ENCODE measurements at places on chromosomes 5 and 9. TPM values are rescaled to one million over a fixed set of nuclear protein-coding genes. Genes with fewer than 3 reads are reported as not detected.

GRCh38 chr9:95218773-95219172 lies 98.7 kb downstream of the FANCC start:
- H3K4me1 ChIP-seq: no peaks in the 10 kb centered on the region
- no peaks in the 10 kb centered on the region for H3K36me3 ChIP-seq
- H3K27ac ChIP-seq: no peak overlapping the region
- no peaks in the 10 kb centered on the region for H3K27me3 ChIP-seq
- no peak for DNase-seq
- no peak overlapping the region for H3K4me3 ChIP-seq

DAPK1 gene
- 40.3 TPM for total RNA-seq

BHMT2 gene
- 6.4 TPM for total RNA-seq

- no peak for DNase-seq
- H3K4me1 ChIP-seq: no peaks in the 10 kb centered on the region
- H3K27me3 ChIP-seq: no peaks in the 10 kb centered on the region
- H3K36me3 ChIP-seq: no peaks in the 10 kb centered on the region
- H3K4me3 ChIP-seq: no peak overlapping the region
Observed at GRCh38 chr5:138648841-138649240, 73.6 kb upstream of the HSPA9 start.

HRCT1 gene
- not detected for total RNA-seq

DNA sequence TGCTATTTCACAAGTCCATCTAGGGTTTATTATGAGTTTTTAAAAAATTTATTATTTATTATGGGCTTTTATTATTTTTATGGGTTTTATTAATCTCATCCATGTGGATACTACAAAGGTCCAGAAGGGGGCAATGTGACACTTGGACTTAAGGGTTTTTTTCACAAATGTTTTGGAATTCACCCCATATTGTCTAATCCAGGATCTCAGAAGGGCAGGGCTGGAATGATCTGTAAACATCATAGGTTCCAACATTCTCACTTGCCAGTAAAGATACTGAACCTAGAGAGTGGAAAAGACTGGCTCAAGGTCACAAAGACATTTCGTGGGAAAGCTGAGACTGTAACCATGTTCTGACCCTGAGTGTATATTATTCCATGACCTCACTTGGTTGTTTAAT lies 35.6 kb downstream of the NIM1K start:
- no peak for DNase-seq
- H3K27ac ChIP-seq: no peak overlapping the region
- no peaks in the 10 kb centered on the region for H3K4me1 ChIP-seq
- no peaks in the 10 kb centered on the region for H3K27me3 ChIP-seq
- H3K36me3 ChIP-seq: no peaks in the 10 kb centered on the region

GRCh38 chr9:88658311-88658822 lies 123.4 kb downstream of the NXNL2 start:
- peaks cover 5% of the 10 kb centered on the region for H3K4me1 ChIP-seq
- no peak overlapping the region for H3K4me3 ChIP-seq
- no peaks in the 10 kb centered on the region for H3K27me3 ChIP-seq
- H3K27ac ChIP-seq: no peak overlapping the region

DNA sequence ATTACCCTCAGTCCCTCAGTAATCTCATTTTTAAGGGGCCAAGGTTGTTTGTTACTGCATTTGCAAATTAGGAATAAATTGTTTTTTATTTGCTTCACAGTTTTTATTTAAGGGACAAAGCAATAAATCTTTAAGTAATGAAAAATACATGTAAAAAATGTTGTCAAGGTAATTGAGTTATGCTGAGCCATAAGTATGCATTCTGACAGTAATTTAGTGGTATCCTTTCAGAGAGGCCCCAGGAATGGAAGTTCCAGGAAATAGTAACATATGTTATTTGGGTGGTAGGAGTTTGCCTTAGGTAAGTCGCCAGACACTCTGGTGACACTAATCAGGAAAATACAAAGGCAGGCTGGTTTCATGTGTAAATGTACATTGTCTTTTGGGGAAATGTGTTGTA lies 1787.9 kb upstream of the WWC1 start:
- no peak overlapping the region for H3K27ac ChIP-seq
- H3K4me3 ChIP-seq: no peak overlapping the region
- no peaks in the 10 kb centered on the region for H3K36me3 ChIP-seq
- H3K27me3 ChIP-seq: no peaks in the 10 kb centered on the region

GRCh38 chr9:89605465-89606048 lies 745 bp downstream of the GADD45G start:
- H3K36me3 ChIP-seq: no peaks in the 10 kb centered on the region
- peak; percentile 85 for DNase-seq
- peak overlapping the region; percentile 80 for H3K4me3 ChIP-seq
- H3K27me3 ChIP-seq: no peaks in the 10 kb centered on the region

SMIM15 gene
- 22.3 TPM for total RNA-seq

DNA sequence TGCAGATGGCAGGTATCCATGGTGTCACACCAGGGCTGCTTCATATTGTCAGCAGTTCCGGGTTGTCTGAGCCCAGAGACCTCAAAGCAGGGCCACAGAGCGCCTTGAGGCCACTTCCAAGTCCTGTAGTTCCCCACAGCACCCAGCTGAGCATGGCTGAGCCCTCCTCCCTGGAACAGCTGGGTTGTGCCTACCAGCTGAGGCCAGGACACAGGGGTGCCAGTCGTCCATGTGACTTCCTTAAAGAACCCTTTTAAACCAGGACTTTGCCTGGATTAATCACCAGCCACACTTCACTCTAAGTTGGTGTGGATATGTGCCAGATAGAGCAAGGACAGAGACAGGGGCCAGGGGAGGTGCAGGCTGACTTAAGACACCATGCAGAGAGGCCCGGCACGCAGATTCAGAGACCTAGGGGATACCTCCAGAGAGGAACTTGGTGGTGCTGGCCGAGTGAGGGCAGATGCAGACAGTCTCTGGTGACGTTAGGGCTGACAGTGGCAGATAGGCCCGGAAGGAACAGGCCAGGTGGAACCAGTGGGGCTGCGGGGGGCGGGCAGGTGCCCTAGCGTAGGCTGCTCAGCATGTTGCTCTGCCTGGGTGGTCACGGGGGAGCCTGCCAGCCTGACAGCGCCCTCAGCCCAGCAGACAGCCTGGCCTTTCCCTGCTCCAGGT lies 142.7 kb downstream of the CACNA1B start:
- no peak overlapping the region for H3K4me3 ChIP-seq
- H3K36me3 ChIP-seq: no peaks in the 10 kb centered on the region
- peaks cover 5% of the 10 kb centered on the region for H3K4me1 ChIP-seq
- H3K27ac ChIP-seq: no peak overlapping the region
- H3K27me3 ChIP-seq: peaks cover 55% of the 10 kb centered on the region

GRCh38 chr5:136853971-136854370 lies 488.6 kb upstream of the TRPC7 start:
- H3K27me3 ChIP-seq: no peaks in the 10 kb centered on the region
- no peak overlapping the region for H3K4me3 ChIP-seq
- H3K36me3 ChIP-seq: no peaks in the 10 kb centered on the region
- H3K27ac ChIP-seq: no peak overlapping the region
- no peaks in the 10 kb centered on the region for H3K4me1 ChIP-seq

DNA sequence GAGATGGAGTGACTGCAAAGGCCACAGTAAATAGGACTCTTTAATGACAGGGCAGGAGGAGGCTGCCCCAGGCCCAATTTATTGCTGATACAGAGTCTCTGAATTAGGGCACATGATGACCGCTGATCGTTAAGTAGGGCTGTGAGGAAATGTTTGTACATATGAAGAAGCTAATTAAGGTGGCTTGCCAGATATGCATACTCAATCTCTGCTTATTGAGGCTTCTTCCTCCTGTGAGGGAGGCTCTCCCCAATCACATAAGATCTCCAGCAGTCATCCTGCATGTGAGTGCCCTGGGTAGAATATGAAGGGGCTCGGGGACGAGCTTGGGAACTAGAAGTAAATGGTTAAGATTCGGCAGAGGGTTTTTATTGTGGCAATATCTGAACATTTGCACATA lies 8.2 kb upstream of the CD180 start:
- H3K27me3 ChIP-seq: no peaks in the 10 kb centered on the region
- peaks cover 53% of the 10 kb centered on the region for H3K4me1 ChIP-seq
- H3K27ac ChIP-seq: no peak overlapping the region
- H3K4me3 ChIP-seq: no peak overlapping the region

SPATA31D4 gene
- total RNA-seq: not detected

DNA sequence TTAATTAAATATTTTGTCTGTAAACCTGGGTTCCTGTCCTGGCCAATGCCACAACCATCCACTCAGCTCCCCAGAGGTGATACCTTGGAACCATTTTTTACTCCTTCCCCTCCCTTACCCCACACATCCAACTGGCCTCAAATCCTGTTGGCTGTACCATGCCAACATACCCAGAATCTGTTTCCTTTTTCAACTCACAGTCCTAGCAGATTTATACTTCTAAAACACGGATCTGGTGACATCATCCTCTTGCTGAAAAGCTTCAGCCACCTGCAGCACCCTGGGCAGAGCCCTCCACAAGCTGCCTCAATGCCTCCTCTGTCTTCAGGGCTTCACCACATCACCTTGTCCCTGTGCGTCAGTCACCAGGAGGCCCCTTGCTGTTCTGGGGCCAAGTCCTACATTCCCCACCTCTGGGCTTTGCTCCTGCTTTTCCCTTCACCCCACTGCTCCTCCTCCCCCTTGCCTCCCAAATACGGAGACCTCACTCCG lies 14.9 kb downstream of the SEMA6A start:
- H3K4me3 ChIP-seq: no peak overlapping the region
- H3K27ac ChIP-seq: no peak overlapping the region
- DNase-seq: no peak
- H3K4me1 ChIP-seq: no peaks in the 10 kb centered on the region

GRCh38 chr5:38608874-38609273 lies 52.4 kb upstream of the LIFR start:
- peaks cover 45% of the 10 kb centered on the region for H3K4me1 ChIP-seq
- no peaks in the 10 kb centered on the region for H3K36me3 ChIP-seq
- H3K27me3 ChIP-seq: no peaks in the 10 kb centered on the region
- H3K27ac ChIP-seq: peak overlapping the region; percentile 62
- no peak for DNase-seq

DNA sequence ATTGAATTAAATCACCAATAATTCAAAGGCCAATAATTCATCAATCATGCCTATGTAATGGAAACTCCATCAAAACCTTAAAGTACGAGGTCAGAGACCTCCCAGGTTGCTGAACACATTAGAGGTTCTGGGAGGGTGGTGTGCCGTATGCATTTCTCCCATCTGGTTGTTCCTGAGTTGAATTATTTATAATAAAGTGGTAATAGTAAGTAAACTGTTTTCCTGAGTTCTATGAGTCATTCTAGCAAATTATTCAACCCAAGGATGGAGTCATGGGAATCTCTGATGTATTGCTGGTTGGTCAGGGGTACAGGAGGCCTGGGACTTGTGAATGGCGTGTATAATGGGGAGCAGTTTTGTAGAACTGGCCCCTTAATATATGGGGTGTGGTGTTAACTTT lies 191.7 kb downstream of the CARTPT start:
- no peak for DNase-seq
- H3K4me1 ChIP-seq: peaks cover 13% of the 10 kb centered on the region
- no peak overlapping the region for H3K4me3 ChIP-seq
- no peaks in the 10 kb centered on the region for H3K36me3 ChIP-seq
- no peaks in the 10 kb centered on the region for H3K27me3 ChIP-seq

DNA sequence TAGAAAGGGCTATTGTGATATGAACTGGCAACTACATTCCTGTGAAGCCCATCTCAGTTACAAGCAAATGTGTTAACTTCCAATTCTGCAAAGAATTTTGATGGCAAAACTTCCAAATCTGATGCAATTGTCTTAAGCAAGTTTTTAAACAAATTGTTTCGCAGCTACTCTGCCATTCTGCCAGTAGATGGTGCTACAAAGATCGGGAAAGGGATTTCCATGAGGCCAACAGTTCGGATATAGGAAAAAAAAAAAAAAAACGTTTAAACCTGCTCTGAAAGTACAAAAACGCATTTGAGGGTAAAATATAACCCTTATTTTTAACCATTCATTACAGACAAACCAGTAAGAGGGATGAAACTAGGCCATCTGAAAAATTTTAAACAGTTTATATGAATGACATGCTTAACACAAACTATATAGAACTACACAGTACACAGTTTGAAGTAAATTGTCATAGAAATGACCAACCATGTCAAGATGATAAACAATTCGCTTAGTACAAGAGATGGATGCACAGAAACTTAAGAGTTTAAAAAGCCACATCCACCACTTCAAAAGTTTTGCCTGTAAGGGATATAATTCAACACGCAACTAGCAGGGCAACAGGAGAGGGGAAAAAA lies 2.2 kb downstream of the HNRNPA0 start:
- no peaks in the 10 kb centered on the region for H3K27me3 ChIP-seq
- peak; percentile 87 for DNase-seq
- H3K27ac ChIP-seq: peak overlapping the region; percentile 98
- peaks cover 53% of the 10 kb centered on the region for H3K4me1 ChIP-seq

- no peaks in the 10 kb centered on the region for H3K4me1 ChIP-seq
- no peaks in the 10 kb centered on the region for H3K36me3 ChIP-seq
- no peaks in the 10 kb centered on the region for H3K27me3 ChIP-seq
Observed at GRCh38 chr9:13990331-13990730, 323.6 kb downstream of the NFIB start.

GRCh38 chr5:76104027-76104426 lies 20.8 kb downstream of the SV2C start:
- no peaks in the 10 kb centered on the region for H3K27me3 ChIP-seq
- no peak overlapping the region for H3K27ac ChIP-seq
- peak; percentile 44 for DNase-seq
- H3K4me3 ChIP-seq: no peak overlapping the region
- H3K4me1 ChIP-seq: no peaks in the 10 kb centered on the region

- no peaks in the 10 kb centered on the region for H3K36me3 ChIP-seq
- no peak overlapping the region for H3K4me3 ChIP-seq
- H3K27ac ChIP-seq: no peak overlapping the region
- no peak for DNase-seq
- no peaks in the 10 kb centered on the region for H3K27me3 ChIP-seq
Observed at GRCh38 chr9:135579356-135579755, 17.8 kb downstream of the PAEP start.

CDHR2 gene
- 9.8 TPM for total RNA-seq

GRCh38 chr9:93061260-93061751 lies 2.8 kb downstream of the SUSD3 start:
- peak overlapping the region; percentile 58 for H3K27ac ChIP-seq
- no peak for DNase-seq
- H3K27me3 ChIP-seq: no peaks in the 10 kb centered on the region
- H3K4me3 ChIP-seq: no peak overlapping the region
- peaks cover 50% of the 10 kb centered on the region for H3K4me1 ChIP-seq
- no peaks in the 10 kb centered on the region for H3K36me3 ChIP-seq

SMIM33 gene
- not detected for total RNA-seq

DNA sequence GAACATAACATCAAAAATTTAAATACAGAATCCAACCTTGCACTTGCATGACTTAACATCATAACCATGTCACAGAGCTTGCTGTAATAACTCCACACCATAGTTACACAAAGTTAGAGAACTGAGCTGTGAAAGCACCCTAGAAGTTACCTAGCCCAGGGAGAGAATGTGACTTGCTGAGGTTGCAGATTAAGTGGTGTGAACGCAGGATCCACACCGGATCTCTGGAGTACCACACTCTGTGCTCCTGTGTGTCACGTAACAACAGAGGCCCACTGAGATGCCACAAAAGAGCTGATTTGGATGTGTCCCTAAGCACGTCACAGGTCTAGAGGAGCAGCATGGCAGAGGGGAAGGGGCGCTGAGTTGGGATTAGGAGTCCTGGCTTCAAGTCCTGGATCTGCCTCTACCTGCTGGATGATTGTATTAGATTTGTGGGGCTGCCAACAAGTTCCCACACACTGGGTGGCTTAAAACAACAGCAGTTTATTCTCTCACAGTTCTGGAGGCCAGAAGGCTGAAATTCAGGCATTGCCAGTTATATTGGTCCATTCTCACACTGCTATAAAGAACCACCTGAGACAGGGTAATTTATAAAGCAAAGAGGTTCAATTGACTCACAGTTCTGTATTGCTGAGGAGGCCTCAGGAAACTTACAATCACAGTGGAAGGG lies 213.3 kb upstream of the TBC1D2 start:
- no peak overlapping the region for H3K4me3 ChIP-seq
- DNase-seq: no peak
- H3K4me1 ChIP-seq: no peaks in the 10 kb centered on the region
- H3K36me3 ChIP-seq: no peaks in the 10 kb centered on the region

SSNA1 gene
- 81.4 TPM for total RNA-seq
